ENCODE measurements at places on chromosomes 7 and 10.

DNA sequence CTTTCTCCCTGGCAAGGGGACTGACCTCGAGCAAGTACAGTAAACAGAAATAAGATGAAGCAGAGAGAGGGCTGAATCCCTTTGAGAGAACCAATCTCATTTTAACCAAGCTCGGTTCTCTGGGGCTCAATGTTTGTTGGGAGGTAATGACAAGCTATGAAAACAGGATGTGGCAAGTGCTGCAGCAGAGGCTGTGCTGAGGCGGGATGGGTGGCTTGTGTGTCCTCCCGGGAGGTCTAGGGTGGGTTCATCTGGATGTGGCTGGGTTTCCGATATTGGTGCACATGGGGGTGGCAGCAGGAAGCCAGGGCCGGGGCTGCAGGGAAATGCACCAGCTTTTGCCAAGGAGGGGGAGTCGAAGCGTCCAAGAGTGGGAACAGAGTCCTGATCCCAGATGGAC lies 84.5 kb downstream of the AOAH start:
- peak; percentile 10 for DNase-seq

DNA sequence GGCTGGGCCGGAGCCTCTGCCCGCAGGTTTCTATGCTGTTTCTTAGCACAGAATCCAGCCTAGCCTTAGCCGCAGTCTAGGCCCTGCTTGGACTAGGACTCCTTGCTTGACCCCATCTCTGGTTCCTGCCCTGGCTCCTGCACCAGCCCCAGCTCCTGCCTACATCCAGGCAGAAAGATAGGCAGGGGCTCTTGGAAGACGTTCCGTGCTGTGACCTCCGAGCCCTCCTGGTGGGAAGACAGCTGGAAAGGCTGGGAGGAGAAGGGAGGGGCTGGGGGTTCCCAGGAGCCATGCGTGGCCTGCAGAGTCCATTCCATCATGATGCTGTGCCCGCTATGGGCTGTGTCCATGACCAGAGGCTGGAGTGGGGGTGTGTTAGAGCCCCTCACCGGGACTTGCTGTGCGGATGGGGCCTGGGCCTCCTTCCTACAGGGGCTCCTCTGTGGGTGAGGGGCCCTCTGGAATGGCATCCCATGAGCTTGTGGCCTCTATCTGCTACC lies 26.2 kb downstream of the RAMP3 start:
- DNase-seq, result no peak

- DNase-seq, result no peak
Observed at GRCh38 chr7:22696541-22697228, 30.3 kb upstream of the IL6 start.

- no peak for DNase-seq
Observed at GRCh38 chr10:24622781-24623301, 100.8 kb downstream of the ARHGAP21 start.

DNA sequence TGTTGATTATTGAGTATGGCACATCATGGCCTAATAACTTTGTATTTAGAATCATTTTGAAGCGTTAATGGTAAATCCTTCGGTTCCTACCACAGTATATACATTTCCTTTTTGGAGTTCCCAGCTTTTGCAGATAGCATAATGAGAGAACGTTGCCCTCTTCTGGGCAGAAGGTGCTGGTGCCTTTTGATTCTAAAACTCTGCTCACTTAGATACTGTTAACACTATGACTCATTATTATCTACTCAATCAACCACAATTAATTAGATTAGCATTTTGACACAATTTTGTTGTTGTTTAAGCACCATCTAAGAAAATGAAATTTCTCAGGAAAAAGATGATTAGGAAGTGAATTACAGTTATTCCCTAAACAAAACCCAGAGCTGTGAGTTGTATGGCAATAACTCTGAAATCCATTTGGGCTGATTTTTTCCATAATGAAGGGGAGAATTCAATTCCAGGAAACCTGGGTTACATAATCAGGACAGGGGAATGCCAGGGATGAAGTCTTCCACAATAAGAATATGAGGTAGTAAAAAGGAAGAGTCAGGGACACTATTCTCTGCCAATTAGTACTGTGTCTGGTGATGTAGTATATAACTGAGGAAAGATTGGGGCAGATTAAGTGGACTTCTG lies 11.5 kb upstream of the DLD start:
- DNase-seq, result no peak

DNA sequence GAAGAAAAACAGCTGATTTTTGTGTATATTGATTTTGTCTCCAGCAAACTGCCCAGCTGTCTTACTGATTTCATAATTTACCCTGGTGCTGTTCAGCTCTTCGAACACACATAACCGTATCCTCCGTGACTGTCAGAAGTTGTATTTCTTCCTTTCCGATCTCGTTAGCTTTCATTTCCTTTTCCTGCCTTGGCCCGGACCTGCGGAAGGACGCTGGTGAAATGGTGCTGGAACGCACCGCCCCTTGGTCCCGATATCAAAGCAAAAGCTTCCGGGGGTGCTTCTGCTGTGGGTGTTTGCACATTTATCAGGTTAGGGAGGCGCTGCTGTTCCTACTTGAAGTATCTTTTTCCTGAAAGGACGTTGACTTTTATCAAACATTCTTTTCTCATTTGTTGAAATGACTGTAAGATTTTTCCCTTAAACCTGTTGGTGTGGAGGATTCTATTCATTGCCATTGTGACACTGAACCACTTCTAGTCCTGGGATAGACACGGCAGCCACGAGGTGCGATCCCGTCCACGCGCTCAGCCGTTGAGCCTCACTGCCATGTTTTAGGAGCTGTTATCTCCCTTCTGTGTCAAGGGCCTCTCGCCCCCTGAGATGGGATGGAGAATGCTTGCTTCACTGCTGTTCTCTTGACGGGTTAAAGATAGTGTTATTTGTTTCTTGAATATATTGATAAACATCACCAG lies 72.6 kb downstream of the FOXL3 start:
- peak; percentile 34 for DNase-seq

- peak; percentile 35 for DNase-seq
Observed at GRCh38 chr10:116742367-116743265, at the start of gene HSPA12A. HSPA12A (minus strand) TSS chr10:116742566; CDS start chr10:116742469, 97 bp downstream.

DNA sequence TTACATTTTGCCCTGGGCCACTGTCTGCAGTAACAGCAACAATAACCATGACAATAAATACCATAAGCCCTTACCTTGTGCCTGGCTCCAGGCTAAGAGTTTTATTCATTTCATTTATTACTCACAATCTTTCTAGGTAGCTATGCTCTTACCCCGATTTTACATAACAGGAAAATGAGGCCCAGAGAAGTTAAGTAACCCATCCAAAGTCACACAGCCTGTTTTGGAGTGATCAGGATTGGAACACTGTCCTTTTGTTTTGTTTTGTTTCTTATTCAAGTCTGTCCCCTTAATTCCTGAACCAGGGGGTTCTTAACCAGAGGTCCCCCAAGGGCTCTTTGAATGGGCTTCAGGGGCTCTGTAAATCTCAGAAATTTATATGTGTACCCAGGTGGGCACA lies 4.2 kb upstream of the LBX1 start:
- DNase-seq, result no peak

GRCh38 chr7:106600569-106601373 lies 60.2 kb downstream of the CCDC71L start:
- DNase-seq, result no peak

- DNase-seq, result no peak
Observed at GRCh38 chr7:19869979-19870378, 96.6 kb upstream of the TMEM196 start.

GRCh38 chr7:47357863-47358262 lies 224.0 kb downstream of the TNS3 start:
- DNase-seq, result no peak

GRCh38 chr7:44984478-44984758 lies 5.6 kb upstream of the MYO1G start:
- no peak for DNase-seq

- no peak for DNase-seq
Observed at GRCh38 chr7:17305387-17306171, 7.1 kb downstream of the AHR start.

GRCh38 chr7:99740573-99741440 lies 5.8 kb upstream of the CYP3A7 start:
- DNase-seq, result no peak

- no peak for DNase-seq
Observed at GRCh38 chr7:93307131-93307660, 75.0 kb downstream of the VPS50 start.

DNA sequence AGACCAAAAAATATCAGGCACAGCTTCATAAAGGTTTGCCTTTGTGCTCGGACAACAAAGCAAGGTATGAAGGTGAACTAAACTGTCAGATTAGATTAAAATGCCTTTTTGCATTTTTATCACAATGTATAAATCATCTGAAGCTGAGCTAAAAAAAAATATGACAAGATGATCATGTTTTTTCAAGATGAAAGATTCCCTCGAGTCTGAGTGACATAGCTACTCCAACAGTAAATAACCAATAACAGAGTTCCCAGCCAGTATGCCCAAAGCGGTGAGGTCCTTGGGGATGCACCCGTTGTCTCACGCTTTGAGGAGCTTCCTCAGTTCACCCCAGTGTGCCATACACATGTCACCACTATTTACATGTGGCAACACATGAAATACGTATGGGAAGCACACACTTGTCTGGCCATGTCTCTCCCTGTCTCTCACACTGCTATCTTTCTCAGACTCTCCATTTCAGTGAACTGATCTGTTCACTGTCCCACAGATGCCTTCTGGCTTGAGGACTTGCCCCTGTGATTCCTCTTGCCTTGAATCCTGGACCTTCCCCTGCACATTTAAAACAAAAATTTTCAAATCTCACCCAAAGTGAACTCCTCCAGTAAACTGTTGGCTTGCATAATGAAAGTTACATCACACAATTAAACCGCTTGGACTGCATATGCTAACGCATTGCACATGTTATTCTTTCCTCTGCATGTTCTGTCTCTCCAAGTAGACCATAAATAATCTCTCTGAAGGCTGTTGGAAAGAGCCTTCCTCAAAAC lies 2.6 kb upstream of the PIK3CG start:
- DNase-seq, result no peak

All from stimulated activated CD8-positive, alpha-beta memory T cell treated with anti-CD3 and anti-CD28 coated beads, Interleukin-2, amount 100 ng/mL, for 48 hours (primary cell).